ENCODE measurements at places on chromosomes 11 and 22.

GRCh38 chr11:48366365-48366764, at the start of gene OR4C5:
Gene OR4C5, minus strand, starts transcription at chr11:48366465. Its CDS starts 0 bp downstream, at chr11:48366465.
- no peak for DNase-seq

DNA sequence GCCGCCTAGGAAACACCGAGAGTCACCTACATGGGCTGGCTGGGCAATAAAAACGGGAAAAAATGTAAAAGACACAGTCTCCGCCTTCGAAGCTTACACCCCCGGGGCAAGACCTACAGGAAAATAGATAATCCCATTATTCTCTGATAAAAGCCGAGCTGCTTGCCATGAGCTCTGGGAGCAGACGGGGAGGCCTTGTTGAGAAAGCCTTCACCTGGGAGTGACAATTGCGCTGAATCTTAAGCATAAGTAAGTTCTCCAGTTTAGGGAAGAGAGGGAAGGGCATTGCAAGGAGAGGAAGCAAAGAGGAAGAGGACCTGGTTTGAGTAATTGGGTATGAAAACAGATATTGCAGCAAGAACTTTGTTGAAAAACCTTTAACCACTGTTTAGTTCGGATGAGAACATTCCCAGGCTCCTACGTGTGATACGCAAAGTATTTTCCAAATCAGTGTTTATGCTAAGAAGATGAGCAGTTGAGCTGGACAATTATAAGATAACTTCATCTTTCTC, 813 bp upstream of the BTBD10 start:
- peak; percentile 5 for DNase-seq

DNA sequence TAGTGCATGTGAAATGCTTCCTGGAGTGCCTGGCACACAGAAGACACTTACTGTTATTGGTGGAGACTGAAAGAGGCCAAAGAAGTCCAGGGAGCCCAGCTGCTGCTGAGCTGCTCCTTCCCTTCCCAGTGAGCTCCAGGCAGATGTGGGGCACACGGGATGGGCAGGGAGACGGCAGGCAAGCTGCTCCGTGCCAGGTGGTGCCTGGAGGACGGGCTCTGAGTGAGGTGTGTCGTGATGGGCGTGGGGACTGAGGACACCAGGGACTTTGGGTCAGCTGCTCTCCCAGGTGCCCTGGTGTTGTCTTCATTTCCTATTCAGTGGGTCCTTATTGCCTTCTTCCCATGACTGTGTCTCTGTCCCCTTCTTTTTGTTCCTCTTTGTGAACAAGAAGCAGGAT, 19.5 kb downstream of the TAB1 start:
- no peak for DNase-seq

DNA sequence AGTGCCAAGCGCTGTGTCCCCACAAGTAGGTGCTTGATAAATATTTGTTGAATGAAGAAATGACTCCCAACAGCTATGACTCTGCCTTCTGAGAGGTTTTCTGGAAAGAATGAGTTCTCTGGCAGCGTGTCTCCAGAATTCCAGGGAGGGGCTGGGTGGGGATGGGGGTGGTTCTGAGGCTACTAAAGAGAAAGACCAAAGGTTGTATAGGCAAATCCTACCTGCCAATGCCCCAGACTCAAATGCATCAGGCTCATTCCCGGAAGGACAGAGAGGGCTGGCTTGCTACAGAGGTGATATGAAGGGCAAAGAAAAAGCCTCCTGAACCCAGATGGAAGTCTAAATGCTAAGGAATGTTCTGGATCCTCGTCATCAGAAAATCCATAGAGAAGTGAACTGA, 1.9 kb downstream of the DUSP18 start:
- no peak for DNase-seq

- no peak for DNase-seq
Measured at GRCh38 chr11:46381048-46381818, at the start of gene MDK. Gene MDK, plus strand, starts transcription at chr11:46381669. Its CDS starts 389 bp downstream, at chr11:46382058.

DNA sequence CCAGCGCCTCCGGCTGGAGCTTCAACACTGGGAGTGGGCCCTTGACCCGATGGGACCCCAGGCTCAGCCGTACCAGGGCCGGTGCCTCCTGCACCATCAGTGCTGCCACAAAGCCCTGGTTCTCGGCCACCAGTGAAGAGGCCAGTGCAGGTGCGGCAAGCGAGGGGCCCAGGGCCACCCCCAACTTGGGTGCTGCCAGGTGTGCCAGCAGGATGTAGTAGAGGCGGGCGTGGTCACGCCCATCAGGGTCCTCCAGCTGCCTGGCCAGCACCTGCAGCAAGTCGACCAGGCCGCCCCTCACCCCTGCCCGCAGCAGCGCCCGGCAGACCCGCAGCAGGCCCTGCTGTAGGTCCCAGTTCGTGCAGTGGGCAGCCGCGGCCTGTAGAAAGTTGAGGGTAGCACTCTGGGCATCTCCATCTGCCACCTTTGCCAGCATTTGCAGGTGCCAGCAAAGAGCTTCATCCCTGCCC, 2.3 kb downstream of the AP5B1 start:
- no peak for DNase-seq

GRCh38 chr11:116454020-116454645, 318.7 kb downstream of the BUD13 start:
- peak; percentile 48 for DNase-seq

GRCh38 chr11:10456519-10456918, 1.5 kb downstream of the AMPD3 start:
- DNase-seq = peak; percentile 32

DNA sequence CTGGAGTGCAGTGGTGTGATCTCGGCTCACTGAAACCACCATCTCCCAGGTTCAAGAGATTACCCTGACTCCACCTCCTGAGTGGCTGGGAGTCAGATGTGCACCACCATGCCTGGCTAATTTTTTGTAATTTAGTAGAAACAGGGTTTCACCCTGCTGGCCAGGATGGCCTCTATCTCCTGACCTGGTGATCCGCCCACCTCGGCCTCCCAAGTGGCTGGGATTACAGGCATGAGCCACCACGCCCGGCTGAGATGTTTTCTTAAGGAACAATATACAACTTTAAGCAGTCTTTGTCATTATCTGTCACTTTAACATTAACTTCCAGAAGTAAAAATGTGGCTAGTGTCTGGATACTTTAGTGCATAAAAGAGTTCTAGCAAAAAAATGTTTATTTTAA, 272.6 kb upstream of the FAT3 start:
- no peak for DNase-seq

GRCh38 chr11:57214494-57214893, 22.6 kb downstream of the APLNR start:
- DNase-seq = no peak

DNA sequence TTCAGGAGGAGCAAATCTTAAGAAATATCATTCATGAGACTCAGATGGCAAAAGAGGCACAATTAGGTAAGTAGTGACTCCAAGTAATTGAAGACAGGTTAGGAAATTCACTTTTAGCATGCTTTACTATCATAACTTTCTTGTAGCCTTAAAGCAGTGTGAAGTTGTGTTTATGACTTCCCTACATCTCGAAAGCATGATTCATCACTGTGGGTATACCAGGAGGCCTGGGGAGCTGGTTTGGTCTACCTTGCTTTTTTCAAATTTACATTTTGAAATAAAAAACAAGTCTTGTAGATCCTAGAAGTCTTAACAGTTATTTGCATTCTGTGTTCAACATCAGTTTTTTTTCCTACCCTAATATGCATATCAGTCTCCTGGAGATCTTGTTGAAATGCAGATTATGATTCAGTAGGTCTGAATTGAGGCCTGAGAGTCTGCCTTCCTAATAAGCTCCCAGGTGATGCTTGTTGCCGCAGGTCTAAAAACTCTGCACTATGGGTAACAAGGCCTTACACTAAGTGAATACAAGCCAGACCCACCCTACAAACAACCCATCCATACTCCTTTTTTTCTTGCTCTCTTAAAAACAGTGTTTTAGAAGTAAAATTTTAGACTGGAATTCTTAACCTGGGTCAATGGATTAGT, 41.4 kb downstream of the TTC17 start:
- no peak for DNase-seq

DNA sequence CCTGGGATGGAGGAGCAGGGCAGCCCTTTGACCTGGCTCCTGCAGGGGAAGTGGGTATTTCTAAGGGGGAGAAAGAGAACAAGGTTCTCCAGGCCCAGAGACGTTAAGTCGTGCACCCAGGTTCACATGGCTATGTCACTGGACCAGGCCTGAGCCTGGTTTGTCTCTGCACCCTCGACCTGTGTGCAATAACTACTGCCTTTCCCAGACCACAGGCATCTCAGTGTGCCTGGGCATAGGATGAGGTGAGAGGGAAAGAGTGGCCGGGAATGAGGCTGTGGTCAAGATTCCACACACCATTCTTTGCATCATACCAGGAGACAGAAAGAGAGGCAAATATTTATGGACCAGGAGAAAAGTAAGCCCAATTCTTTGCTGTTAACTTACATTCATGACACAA, 66.8 kb downstream of the PRR5L start:
- no peak for DNase-seq

DNA sequence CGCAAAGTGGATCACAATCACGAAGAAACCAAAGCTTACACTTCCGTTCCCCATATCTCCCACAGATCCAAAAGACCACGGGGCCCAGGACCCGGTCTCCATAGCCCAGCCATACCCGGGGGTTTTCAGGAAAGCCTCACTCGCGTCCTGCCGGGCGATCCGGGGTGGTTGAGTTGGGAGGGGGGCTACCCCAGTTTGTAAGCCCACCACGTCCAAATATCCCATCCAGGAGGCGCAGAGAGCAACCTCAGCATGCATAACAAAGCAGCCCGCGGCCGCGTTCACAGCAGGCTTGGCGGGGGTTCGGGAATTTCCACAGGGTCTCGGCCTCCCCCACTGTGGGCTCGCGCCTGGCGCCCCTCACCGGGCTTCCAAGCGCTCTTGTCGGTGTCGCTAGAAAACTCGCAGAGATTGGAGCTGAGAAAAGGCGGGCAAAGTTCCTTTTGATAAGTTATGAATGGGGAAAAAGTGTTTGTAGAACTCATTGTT, 9.5 kb downstream of the SDF2L1 start:
- no peak for DNase-seq

- DNase-seq = no peak
Measured at GRCh38 chr22:20785415-20785814, 11.5 kb downstream of the SERPIND1 start.

- no peak for DNase-seq
Measured at GRCh38 chr11:130402570-130402969, 25.8 kb downstream of the ADAMTS8 start.
